ENCODE measurements at places on chromosomes 11 and 22.

DNA sequence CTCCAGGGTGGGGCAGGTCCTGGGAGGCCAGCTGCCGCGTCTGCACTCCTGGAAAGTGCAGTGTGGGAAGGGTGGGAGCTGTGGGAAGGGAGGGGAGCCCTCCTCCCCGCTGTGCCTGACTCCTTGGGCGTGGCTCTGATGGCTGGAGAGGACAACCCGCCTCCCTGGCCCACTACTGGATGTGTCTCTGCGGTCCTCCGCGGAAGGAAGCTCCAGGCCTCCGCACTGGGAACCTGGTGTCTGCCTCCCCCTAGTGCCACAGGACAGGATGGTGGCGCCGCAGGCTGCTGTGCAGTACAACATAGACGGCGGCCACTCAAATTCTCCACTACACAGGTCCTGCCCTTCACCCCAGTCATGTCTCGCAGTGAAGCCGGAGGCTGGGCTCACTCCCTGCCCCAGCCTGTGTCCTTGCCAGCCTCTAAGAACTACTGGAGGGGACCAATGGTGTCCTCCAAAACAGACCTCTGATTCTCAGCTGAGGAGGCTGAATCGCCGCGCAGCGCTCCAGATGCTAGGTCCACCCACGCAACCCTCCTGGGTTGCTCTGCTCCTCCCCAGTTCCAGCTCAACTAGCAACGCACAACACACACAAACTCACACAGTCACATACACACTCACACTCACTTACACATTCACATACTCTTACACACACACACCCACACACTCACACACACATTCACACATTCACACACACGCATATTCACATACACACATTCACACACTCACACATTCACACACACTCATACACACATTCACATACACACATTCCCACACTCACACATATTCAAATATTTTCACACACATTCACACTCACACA lies 12.4 kb upstream of the DSCAML1 start:
- DNase-seq = no peak

- peak; percentile 62 for DNase-seq
Measured at GRCh38 chr11:102171101-102171500, 60.9 kb downstream of the YAP1 start.

GRCh38 chr22:25701056-25701780 lies 40.8 kb upstream of the MYO18B start:
- DNase-seq = no peak

- DNase-seq = no peak
Measured at GRCh38 chr11:10064828-10065227, 229.2 kb downstream of the SBF2 start.

GRCh38 chr11:58125469-58125868 lies at the start of gene OR9I1:
Gene OR9I1, minus strand, starts transcription at chr11:58125530. Its CDS starts 6,086 bp downstream, at chr11:58119444.
- no peak for DNase-seq
